ENCODE measurements at places on chromosomes 6 and 20. TPM values are rescaled to one million over a fixed set of nuclear protein-coding genes. Genes with fewer than 3 reads are reported as not detected.

UQCC2 gene
- polyA plus RNA-seq, result 48.3 TPM

FANCE gene
- polyA plus RNA-seq, result 3.2 TPM

HLA-DOB gene
- 0.49 TPM for polyA plus RNA-seq

- no peak for DNase-seq
Measured at GRCh38 chr20:41123631-41124030, 13.7 kb upstream of the PLCG1 start.

DNA sequence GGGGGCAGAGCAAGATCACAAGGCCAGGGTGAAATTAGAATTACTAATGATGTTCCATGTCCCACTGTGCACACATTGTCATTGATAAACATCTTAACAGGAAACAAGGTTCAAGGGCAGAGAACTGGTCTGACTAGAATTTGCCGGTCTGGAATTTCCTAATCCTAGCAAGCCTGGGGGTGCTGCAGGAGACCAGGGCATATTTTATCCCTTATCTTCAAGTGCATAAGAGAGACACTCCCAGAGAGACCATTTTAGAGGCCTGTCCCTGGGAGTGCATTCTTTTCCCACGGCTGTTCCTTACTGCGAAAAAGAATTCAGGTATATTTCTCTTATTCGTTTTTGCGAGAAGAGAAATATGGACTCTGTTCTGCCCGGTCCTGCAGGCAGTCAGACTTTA lies 41.5 kb downstream of the CD83 start:
- DNase-seq, result no peak

GRCh38 chr20:41526327-41526726 lies 91.8 kb downstream of the CHD6 start:
- DNase-seq, result no peak

DNA sequence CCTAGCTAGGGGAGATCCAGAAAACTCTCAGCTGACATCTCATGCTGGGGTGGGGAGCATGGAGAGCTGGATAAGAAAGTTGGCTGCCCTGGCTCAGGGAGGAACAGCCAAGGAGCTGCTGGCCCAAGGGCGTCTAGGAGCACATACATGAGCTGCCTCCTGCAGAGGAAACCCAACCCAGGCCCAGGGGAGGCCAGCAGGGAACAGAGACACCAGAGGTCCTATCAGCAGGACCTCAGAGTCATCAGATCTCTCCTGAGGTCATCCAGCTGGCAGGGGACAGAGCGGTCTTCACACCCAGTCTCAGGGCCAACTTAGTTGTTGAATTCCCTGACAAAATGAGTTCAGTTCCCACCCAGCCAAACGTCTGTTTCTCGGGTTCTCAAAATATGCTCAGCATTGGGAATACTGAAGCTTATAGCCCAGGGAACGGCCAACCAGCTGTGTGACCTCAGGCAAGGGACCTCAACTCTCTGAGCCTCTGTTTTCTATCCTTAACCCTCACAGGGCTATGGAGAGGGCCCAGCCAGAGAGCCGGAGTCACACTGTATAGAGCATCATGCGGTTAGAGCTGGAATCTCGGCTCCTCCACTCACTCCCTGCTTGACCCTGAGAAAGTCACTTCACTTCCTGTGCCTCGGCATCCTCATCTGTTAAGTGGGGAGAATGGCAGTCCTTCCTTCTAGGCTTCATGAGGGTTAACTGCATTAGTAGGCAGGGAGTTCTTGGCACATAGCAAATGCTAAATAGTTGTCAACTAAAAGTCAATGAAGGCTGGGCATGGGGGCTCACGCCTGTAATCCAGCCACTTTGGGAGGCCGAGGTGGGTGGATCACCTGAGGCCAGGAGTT lies 13.8 kb downstream of the ADA start:
- no peak for DNase-seq

All from fibroblast of lung (primary cell).